ENCODE measurements at places on chromosomes 1 and 21.

GRCh38 chr1:3785456-3786157 is 10.7 kb downstream of the LRRC47 start:
- peak; percentile 16 for DNase-seq

- no peak for DNase-seq
These were observed 299.5 kb upstream of the FMN2 start for GRCh38 chr1:239792157-239792556.

GRCh38 chr1:154157520-154158306 is 2.8 kb upstream of the NUP210L start:
- DNase-seq: no peak

DNA sequence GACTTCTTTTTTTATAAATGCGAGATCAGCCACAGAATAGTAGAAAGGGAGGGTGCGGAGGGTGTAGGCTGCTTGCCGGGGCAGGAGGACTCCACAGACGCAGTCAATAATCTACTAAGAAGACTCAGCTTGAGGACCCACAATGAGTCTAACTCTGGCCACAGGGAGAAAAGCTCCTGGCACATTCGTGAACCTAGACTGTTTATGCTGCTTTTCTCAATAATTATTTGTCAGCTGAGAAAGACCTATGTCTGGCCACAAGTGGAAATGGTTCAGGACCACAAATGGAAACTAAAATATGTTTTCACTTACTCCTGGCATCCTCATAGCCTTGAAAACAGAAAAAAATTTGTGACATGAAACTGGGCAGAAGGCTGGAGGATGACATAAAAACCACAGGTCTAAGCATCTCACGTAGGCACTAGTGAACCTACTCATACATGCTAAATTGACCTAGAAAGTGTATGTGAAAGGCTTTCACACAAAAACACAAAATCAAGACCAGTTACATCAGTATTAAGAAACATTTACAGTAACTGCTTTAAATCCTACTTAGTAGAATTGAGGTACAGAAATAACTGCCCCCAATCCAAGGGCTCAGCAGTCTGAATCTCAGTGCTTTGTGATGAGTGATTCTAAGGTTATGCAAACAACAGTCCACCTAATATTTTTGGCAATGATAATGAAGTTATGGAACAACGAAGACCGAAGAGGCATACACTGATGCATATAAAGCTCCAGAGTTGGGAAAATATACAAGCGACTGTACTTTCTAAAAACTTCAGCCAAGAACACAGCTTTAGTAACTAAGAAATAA is 159.5 kb downstream of the SLC45A1 start:
- DNase-seq: no peak

- DNase-seq: no peak
These were observed 64.2 kb downstream of the FHAD1 start for GRCh38 chr1:15311122-15311822.

GRCh38 chr21:29810871-29811270 is 128.9 kb downstream of the GRIK1 start:
- DNase-seq: no peak

GRCh38 chr1:84736445-84736844 is 46.2 kb upstream of the SSX2IP start:
- DNase-seq: no peak

DNA sequence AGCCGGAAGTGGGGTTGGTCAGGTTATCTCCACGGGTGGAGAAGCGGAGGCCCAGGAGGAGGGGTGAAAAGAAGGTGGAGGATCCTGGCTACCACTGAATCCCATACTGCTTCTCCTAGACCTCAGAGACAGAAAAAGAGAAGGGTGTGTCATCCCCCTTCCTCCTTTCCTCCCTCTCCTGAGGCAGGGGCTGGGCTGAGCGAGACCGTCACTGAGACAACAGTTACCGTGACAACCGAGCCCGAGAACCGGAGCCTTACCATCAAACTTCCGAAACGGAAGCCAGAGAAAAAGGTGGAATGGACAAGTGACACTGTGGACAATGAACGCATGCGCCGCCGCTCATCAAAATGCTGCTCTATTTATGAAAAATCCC is 42.1 kb upstream of the NBPF3 start:
- no peak for DNase-seq

- DNase-seq: no peak
These were observed 988.8 kb upstream of the B3GALT2 start for GRCh38 chr1:194175251-194175650.

DNA sequence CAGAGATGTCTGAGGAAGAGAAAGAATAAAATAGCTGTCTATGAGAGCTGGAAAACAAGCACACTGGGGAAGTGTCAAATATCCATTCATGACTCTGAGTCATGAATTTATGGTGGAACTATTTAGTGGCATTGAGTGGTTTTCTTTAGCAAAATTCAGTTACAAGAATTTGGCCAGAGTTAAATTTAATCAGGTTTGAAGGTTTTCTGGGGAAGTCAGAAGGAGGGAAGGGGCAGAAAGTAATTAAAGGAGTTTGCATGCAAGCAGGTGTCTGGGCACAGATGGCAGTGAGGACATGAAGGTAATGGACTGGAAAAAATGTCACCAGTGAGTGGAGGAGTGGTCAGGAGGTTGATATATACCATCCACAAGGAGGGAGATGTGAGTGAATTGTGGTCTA is 121.9 kb upstream of the IVNS1ABP start:
- DNase-seq: peak; percentile 79

- DNase-seq: no peak
These were observed 40.3 kb downstream of the NPHP4 start for GRCh38 chr1:5951846-5952410.

DNA sequence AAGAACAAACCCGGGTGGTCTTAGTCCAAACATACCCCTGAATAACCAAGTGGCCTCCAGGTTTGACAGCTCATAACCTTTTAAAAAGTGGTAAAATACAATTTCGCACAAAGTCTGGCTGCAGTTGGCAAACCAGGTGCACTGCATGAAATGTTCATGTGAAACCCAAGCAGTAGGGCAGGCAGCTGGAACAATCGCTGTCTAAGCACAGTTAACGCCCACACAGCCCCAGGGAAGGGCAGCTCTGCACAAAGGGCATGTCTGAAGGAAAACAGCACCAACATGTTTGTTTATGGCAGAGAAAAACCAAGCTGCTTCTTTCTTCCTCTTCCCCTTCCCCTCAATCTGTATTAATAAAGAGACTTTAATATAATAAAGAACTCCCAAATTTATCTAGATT is 49.5 kb downstream of the KIAA1614 start:
- DNase-seq: peak; percentile 51

- DNase-seq: no peak
These were observed at the start of gene PDZK1IP1 for GRCh38 chr1:47189844-47190508. PDZK1IP1 (minus strand) TSS chr1:47190036; CDS start chr1:47189932, 104 bp downstream.

DNA sequence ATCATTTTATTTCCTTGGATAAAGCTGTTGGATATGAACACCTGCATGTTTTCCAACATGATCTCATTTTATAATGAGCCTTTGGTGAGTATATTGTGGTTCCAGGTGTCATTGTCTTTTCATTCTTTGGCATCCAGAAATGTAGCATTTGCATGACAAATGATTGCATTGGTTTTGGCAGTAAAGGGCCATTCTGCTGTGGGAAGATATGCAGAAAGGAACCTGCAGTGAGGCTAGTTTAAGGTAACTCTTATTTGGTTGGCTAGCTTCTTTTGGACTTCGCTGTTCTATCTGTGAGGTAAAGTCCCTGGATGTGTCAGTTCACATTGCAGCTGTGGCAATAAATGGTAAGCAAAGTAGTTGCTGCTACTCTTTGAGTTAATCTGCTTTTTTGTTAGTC is 343.0 kb downstream of the AMY1C start:
- DNase-seq: no peak

- DNase-seq: no peak
These were observed 8.6 kb downstream of the ZNF496 start for GRCh38 chr1:247322849-247323586.

DNA sequence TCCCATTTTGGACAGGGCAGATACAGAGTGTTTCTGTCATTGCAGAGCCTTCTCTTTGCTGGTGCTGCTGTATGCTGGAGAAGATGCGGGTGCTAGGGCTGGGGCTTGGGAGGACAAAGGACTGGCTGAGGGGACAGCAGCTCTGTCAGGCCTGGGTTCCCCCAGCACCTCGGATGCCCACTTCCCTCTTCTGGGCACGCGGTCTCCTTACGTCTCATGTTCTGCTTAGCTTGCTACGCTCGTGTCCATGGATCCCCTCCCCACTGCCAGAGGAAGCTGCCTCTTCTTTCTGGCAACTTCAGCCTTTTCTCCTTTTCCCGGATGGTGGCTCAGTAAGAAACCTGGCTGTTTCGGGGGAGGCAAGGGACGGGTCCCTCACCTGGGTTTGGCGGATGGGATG is 75.7 kb downstream of the ARHGEF10L start:
- DNase-seq: no peak

DNA sequence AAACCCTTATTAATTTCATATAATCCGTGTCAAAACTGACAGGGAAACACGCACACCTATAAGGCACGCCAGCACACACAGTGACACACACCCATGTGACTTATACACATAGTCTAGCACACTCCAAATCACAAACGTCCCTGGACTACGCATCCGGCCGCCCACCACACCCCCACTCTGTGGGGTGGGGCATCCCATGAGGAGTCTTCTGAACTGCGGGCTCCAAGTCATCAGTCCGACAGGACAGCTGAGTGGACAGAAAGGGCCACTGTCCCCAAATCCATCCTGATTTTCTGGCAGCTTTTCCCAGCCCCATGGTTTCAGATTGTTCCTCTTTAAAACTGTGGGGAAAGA is 829 bp downstream of the PEA15 start:
- DNase-seq: no peak

DNA sequence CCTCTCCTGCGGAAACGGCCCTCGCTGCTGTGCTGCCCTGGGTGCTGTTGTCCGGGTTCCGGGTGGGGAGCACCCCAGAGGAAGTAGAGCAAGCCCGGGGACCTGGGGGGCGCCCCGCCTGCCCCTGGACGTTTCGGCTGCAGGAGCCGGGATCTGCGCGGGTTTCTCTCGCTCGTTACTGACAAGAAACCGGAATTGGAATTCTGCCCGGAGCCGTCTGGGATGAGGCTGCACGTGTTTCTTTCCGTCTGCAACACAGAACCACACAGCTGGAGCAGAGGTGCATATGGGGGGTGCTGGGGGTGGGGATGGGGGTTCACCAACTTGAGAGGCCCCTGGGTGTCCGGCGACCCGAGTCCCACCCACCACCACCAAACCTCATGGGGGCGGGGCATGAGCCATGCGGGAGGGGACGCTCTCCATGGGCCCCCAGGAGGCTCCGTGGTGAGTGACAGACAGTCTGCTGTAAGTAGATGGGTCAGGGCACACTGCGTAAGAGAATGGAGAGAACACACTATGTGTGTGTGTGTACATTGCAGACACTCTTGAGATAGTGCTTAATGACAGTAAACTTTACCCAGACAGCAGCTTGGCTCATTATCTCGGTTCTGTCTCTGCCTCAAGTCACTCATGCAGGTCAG is 261.4 kb upstream of the C1orf174 start:
- peak; percentile 29 for DNase-seq

DNA sequence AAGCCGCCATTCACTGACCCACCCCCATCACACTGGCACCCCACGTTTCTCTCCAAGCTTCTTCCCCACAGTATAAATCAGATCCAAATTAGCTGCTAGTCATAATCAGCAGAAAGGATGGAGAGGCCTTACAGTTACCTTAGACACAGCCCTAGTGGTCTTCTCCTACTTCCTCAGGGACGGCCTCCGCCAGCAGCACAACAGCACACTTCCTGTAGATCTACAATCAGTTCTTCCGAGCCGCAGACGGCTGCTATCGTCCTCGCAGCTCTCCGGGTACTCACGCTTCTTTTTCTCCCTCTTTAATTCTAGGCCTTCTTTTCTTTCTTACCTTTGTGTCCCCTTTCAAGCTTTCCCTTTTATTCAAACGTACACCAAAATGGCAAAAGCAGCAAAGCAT is 313.5 kb downstream of the SMYD3 start:
- no peak for DNase-seq

DNA sequence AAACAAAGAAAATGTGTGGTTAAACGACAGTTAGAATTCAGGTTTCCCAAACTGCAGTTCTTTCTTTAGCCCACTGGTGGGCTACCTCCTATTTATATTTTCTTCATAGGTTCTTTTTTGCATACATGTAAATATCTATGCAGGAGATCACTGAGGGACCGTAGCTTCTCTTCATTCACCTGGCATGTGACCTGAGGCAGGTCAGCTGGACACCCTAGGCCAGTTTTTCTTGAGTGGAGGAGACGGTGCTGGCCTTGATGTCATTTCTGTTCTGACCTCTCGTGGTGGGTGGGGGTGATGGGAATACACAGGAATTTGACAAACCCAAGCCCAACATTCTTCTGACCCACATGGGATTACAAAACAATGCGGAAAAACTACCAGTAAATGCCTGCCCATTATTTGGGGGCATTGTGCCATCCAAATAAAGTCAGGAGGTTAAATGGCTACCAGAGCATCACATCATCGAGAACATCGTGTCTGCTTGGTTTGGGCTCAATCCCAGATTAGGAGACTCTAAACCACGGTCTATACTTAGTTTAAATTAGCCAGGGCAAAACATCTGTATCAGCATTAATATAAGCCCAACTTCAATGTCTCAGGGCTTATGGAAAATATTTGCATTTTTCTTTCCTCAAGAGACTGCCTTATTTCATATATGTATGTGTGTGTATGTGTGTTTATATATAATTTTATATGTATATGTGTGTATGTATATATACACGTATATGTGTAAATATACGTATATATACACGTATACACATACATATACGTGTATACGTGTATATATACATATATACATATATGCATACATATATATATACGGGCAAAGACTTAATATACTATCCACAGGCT is 7.4 kb upstream of the IRF2BP2 start:
- DNase-seq: no peak

GRCh38 chr21:27201197-27201596 is 234.3 kb upstream of the ADAMTS5 start:
- DNase-seq: no peak

GRCh38 chr1:6646499-6647148 is 22.0 kb downstream of the THAP3 start:
- peak; percentile 64 for DNase-seq

DNA sequence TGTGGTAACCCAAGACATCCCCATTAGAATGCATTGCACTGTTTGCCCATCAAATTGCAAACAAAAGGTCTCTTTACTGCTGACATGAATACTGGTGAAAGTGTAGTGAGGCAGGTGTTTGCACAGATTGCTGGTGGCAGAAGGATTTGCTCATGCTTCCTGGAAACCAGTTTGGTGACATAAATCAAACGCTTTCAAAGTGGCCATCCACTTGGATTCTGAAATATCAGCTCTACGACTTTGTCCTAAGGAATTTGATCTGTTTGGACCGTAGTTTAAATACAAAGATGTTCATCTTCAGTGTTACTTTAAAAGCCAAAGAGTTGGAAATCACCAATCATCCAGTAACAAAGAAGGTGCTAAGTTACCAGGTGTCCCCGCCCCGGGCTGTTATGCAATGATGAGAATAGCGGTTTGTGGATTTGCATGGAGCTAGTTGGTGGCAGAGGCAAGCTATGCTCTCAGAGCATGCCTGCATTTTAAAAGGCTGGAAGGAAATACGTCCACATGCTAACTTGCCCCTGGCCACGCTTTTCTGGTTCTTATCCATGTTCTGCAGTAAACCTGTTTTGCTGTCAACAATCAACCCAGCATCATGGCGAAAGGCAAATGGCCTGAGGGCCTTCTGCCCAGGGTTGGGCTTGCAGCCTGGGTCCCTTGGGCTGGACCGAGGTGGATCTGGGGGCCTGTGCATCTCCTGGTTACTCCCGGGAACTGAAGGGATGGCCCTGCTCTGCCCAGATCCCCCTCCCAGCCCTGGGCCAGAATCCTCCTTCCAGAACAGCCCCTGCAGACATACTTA is 49.2 kb downstream of the UMODL1 start:
- DNase-seq: peak; percentile 90

- DNase-seq: no peak
These were observed at the start of gene MTARC2 for GRCh38 chr1:220748089-220748934. MTARC2 (plus strand) TSS chr1:220748322; CDS start chr1:220748532, 210 bp downstream.
